ENCODE measurements at places on chromosomes 5 and 9.
A peak's percentile ranks its signal among the peaks of the same experiment; 100 is the strongest.

DNA sequence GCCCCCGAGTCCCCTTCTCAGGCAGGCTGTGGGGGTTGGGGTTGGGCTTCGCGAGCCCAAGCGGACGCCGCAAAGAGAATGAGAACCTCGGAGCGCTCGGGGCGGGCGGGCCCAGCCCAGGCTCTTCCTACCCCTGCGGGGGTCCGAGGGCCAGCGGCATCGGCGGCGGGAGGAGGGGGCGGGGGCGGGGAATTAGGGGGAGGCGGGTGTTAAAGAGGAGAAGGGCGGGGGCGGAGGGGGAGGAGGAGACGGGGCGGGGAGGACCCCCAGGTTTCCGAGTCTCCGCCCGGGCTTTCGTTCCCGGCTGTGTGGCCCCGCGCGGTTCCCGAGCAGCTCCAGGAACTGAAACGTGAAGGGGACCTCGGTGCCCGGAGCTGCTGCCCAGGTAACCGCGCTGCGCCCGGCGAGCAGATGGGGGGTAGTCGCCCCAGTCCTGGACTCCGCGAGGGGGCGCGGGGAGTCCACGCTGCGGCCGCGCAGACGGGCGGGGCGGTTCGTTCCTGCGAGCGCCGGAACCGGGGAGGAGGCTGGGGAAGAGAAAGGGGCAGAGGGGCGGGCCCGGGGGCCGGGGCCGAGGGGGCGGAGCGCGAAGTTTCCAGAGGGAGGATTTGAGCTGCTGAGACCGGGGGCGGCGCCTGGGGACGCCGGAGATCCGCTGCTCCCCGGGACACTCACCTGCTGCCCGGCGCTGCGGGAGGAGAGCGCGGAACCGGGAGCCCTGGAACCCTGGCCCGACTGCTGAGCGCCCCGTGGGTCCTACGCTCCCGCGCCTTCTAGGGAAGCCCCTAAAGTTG is 38.4 kb upstream of the PLEKHG4B start:
- DNase-seq: no peak

DNA sequence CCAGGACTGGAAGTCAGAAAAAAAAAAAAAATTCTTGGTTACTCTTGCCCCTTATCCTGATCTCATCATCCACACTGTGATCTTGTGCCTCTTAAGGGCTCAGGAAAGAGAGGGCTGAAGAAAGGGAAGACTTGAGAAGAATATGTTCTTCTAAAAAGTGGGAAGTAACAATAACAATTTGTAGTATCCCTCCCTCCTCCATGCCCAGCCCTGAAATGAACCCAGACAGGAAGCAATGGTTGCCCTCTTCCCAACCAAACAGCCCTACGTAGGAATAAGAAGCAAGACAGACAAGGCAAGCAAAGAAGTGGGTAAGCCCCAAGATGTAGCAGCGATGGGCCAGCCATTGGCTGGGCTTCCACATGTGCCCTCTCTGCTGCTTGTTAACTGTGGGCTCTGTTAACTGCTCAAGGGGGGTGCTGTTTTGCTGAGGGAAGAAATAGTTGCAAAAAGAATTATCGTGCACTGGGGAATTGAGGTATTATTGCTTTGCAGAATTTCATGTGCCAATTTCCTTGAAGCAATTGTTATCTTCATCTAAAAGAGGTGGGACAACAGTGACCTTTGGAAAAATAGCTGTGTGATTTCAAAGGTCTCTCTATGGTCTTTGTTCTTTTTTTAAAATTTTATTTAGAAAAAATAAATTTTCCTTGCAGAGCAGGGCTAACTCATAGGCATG is 146.6 kb upstream of the PCA3 start:
- DNase-seq: no peak

DNA sequence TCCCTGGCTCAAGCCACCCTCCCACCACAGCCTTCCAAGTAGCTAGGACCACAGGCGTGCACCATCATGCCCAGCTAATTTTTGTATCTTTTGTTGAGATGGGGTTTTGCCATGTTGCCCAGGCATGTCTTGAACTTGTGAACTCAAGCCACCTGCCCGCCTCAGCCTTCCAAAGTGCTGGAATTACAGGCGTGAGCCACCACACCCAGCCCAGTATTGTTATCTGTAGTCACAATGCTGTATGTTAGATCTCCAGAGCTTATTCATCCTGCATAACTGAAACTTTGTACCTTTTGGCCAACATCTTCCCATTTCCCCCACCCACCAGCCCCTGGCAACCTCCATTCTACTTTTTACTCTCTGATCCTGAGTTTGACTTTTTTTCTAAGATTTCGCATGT is 37.5 kb downstream of the CREBRF start:
- DNase-seq: no peak

- DNase-seq: no peak
Observed at GRCh38 chr9:116992865-116993264, 305.8 kb downstream of the TRIM32 start.

DNA sequence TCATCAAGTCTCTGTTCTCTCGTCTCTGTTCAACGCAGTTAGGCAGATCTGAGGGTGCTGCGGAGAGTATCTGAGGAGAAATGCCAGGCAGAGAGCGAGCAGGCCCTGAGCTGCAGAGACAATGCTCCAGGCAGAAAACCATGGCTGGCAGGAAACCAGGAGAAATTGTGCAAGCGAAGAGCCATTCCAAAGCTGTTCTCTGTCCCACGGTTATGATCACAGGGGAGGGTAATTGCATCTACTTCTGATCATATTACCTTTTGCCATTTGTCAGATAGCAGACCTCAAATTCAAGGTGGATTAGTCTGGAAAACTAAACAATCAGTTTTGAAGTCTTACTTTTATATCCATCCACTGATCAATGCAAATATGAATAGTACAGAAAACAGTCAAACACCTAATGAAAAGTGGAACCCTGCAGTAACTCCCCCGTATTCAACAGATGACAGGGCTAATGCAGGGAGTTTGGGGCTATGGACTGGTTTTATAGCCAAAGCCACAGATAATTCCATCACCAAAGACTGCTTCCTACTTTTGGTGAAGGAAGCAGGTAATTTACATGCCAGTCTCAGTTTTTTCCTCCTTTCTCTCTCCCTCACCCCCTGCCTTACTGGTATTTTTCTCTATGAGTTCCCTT is 228.0 kb downstream of the DCP2 start:
- peak; percentile 65 for DNase-seq

- no peak for DNase-seq
Observed at GRCh38 chr5:58927181-58927580, 344.3 kb downstream of the RAB3C start.

- no peak for DNase-seq
Observed at GRCh38 chr5:98066910-98067309, 706.6 kb upstream of the RGMB start.

GRCh38 chr9:13626601-13627000 is 347.1 kb upstream of the MPDZ start:
- no peak for DNase-seq

GRCh38 chr9:109910671-109911518 is 130.9 kb downstream of the PALM2AKAP2 start:
- no peak for DNase-seq

- no peak for DNase-seq
Observed at GRCh38 chr5:98041661-98042060, 731.8 kb upstream of the RGMB start.

DNA sequence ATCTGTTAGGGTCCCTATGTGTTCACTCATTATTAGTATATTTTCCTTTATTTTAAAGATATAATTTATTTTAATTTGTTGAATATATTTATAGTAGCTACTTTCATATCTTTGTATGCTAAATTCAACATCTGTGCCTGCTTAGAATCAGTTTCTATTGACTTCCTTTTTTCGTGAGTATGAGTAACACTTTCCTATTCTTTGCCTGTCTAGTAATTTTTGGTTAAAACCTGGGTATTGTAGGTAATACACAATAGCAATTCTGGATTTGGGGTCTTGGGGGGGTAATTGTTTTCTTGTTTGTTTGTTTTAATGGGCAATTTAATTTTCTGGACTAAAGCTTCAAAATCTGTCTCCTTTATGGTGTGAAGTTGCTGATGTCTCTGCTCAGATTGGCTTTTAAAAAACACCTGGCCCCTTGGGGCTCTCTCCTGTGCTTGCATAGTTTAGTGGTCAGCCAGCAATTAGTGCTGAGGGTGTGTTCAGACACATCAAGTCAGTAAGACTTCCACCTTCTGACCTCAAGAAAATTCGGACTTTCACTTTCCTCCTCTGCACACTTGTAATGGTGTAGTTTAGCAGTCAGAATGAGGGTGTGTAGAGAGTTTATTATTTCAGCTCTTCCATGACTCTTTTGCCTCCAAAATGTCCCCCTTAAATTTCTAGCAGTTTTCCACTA is 124.4 kb upstream of the MAP1B start:
- no peak for DNase-seq

DNA sequence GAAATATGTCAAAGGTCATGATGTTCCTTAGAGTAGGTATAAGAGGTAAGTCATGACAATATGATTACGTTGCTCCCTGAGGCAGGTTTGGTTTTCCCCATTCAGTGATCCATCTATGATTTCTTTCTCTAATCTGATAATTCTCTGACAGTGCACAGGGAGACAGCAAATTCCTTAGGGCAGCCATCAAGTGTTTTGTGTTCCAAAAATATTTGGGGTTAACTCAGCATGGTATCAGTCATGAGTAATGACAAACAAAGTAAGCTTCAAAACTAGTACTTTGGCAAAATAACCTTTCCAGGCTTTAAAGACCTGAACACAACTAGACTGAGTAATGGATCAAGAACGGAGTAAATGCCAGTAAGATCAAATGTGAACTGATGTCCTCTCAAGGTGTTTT is 55.3 kb upstream of the SPATA31E1 start:
- DNase-seq: no peak

GRCh38 chr5:156383510-156384265 is 56.7 kb downstream of the SGCD start:
- DNase-seq: no peak

- DNase-seq: no peak
Observed at GRCh38 chr5:122369253-122369815, 57.3 kb downstream of the SNCAIP start.

DNA sequence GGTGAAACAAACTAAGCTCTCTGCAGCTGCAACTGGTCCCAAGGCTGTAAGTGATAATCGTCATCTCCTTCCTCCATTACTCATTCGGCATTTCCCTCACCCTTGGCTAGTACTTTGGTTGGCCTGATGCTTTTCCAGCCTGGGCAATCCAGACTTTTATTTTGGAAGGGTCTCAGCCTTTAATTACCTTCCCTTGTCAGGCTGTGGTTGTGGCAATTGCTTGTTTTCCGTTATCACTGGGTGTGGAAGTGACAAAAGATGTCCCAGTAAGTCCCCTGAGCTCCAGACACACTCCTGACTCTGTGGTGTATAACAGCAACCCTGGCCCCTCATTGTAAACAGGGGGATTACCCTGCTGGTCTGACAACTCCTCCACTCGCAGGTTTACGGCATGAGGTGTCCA is 6.3 kb upstream of the FAF2 start:
- DNase-seq: no peak

DNA sequence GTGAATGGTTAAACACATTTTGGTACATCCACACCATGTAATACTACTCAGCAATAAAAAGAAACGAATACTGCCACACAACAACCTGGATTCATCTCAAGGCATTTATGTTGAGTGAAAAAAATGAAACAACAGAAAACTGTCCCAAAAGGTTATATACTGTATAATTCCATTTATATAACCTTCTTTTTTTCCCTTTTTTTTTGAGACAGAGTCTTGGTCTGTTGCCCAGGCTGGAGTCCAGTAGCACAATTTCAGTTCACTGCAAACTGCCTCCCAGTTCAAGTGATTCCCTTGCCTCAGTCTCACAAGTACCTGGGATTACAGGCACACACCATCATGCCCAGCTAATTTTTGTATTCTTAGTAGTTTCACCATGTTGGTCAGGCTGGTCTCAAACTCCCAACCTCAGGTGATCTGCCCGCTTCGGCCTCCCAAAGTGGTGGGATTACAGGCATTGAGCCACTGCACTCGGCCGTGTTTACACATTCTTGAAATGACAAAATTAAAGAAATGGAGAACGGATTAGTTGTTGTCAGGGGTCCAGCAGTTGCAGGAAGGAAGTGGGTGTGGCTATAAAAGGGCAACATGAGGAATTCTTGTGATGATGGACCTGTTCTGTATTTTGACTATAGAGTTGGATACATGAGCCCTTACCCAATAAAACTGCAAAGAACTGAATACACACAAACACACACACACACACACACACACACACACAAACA is 17.4 kb downstream of the PPP6C start:
- DNase-seq: no peak

DNA sequence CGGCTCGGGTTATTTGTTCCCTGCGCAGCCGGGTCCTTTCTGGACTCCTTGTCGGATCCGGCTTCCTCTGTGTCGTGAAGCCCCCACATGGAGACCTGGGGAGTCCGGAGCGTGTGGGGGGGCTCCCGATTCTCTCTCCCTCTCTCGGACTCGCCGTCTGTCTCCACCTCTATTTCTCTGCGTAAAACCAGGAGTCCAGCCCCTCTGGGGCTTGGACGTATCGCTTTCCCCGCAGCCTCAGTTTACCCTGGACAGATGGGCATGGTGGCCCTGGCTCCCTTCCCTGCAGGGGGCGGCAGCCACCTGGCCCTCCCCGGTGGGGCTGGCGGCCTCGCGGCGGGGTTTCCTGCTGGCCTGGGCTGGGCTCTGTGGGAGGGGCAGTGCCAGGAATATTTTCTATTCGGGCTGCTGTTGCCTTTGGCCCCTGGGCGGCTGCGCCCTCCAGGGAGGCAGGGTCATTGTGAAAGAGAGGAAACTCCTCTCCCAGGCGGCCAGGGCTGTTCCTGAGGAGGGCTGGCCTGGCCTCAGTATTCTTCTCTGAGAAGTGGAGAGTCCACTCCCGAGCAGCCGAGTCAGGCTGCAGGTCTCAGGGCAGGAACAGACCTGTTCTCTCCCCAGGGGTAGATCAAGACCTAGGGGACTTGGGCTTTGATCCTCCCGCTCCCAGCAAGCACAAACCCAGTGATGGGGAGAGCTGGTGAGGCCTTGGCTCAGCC is 665 bp downstream of the ASS1 start:
- DNase-seq: peak; percentile 66

DNA sequence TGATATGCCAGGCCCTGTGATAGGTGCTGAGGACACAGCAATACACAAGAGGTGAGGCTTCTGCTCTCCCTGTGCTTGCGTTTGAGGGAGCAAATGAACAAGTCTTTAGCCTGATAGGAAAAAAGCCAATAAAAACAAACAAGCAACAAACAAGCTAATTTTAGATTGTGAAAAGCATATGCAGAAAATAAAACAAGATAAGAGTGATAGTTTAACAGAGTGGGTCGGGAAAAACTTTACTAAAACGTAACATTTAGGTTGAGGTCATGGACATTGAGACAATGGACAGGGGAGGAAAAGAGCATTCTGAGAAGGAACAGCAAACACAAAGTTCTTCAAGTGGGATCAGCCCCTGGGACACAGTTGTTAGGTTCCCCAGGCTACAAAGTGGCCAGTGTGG is 4.3 kb downstream of the SMIM3 start:
- DNase-seq: no peak

GRCh38 chr9:36400332-36401163 is 479 bp upstream of the RNF38 start:
- peak; percentile 92 for DNase-seq

GRCh38 chr9:123102375-123103113 is 69.1 kb downstream of the GPR21 start:
- no peak for DNase-seq
